ENCODE measurements at places on chromosomes 4 and X.

- DNase-seq, result no peak
These were observed 1443.5 kb upstream of the IGFBP7 start for GRCh38 chr4:58553679-58554078.

GRCh38 chrX:118615141-118615540 lies 112.3 kb upstream of the IL13RA1 start:
- DNase-seq, result no peak

DNA sequence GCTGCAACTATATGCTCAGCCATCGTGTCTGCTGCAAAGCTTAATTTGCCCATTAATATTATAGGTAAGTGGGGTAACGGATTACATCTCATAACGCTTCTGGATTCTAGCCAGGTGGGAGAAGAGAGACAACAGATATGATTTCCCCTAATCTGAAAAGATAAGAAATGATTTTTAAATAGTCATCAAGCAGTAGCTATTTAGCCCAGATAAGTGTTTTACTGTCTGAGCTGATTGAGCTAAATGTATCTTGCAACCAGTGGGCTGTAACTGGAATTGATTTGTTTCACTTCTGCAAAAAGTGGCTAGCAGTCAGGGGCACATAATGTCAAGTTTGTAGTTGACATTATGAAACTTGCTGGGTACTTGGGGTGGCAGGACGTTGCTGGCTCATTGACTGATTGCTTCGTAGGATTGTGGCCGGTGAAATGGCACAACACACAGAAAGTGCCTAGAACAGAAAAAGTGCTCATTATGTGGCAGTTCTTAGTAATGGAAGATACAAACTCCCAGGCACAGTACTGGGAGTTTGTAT lies 18.5 kb downstream of the LAP3 start:
- DNase-seq, result no peak

DNA sequence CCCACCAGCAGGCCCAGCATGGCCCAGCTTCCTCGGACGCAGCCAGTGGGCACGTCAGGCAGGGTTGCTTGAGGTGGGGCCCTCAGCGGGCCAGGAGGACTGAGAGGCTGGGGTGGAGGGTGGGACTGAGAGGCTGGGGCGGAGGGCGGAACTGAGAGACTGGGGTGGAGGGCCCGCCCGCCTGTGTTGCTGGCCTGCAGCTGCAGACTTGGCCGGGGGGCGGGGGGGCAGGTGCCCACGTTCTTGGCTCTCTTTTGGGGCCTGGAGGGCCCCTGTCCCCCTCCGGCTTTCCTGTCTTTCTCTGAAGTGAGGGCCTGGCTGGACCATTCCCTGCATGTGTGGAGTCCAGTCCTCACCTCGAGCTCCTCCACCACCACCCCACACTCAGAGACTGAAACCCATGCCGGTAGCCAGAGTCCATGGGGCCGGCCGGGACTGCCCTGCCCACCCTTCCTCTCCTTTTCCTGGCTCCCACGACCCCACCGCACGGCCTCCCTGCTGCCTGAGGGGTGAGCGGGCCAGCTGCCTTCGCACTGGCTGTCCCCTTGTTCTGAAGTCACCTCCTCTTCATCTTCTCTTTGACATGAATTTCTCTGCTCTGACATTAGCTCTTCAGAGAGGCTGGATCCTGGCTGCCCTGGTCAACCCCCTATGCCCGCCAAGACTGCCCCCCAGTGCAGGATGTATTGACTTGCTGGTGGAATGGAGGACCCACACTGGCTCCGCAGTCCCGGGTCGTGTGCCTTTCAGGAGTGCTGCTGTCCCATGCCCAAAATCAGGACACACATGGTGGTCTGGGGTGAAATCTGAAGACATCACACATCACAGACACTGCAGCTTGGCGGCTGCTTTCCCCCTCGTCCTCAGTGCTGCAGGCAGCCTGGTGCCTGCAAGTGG lies 10.1 kb upstream of the NKX1-1 start:
- no peak for DNase-seq

GRCh38 chrX:150227321-150227860 lies 135.7 kb upstream of the MAMLD1 start:
- DNase-seq, result no peak

DNA sequence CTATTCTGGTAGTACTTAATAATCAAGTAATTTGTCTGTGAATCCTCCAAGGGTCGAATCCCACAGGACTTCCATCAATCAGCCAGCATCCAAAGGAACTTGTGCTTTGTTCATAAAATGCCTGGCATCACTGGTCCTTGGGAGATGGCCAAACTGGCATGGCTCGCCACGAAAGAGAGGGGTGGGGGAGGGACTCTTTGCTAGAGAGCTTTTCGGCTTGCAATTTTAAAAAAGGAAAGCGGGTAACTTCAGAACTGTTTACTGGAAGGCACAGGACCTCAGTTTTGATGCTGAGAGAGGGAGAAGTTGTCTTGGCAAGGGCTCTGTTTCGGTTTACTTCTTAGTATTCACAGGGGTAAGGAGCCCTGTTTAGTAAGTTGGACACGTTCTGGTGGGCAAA lies 79.4 kb upstream of the FHL1 start:
- DNase-seq, result no peak

GRCh38 chr4:176360446-176360845 lies 40.7 kb downstream of the SPCS3 start:
- no peak for DNase-seq

GRCh38 chr4:183299464-183299863 lies 20.6 kb downstream of the CLDN22 start:
- DNase-seq, result no peak

DNA sequence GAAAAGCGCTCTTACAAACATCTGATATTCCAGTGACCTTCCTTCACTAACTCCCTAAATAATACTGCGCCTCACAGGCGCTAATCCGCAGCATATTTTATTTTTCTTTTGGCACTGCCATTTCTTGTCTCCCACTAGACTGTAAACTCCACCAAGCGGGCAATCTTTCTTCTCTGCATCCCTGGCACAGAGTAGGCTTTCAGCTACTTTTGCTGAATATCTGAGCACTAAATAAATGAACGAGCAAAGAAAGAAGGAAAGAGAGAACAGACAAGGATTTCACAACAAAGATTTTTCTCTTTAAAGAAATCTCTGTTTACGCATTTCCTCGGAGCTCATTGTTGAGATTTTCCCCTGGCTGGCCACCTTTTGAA lies 12.7 kb downstream of the NKX3-2 start:
- no peak for DNase-seq

DNA sequence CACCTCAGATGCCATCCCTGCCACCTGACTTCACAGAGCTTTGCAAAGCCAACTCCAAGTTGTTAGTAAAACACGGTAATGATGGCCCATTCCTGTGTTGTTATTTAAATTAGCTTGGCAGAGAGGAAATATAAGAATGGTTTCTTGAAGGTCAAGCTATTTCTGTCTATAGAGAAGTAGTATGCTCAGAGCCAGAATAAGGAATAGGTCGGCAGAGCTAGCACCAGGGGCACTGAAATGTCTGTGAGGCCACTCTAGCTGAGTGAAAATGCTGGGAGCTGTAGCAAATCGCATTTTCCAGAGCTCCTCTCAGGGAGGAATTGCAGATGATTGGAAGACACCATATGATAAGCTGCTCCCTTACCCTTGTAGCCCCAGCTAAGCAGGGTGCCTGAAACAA lies 615.4 kb upstream of the NR3C2 start:
- no peak for DNase-seq

- peak; percentile 92 for DNase-seq
These were observed 131.2 kb upstream of the PAK3 start for GRCh38 chrX:110964786-110965185.

- no peak for DNase-seq
These were observed 375.6 kb downstream of the FBXW7 start for GRCh38 chr4:152160225-152160800.

GRCh38 chrX:74371425-74372222 lies 49.7 kb upstream of the SLC16A2 start:
- no peak for DNase-seq

GRCh38 chr4:40264995-40265909 lies 68.4 kb downstream of the RHOH start:
- DNase-seq, result no peak

GRCh38 chr4:48375651-48376304 lies 34.4 kb downstream of the SLAIN2 start:
- DNase-seq, result peak; percentile 85

- DNase-seq, result no peak
These were observed 35.2 kb upstream of the CCNG2 start for GRCh38 chr4:77121736-77122240.

DNA sequence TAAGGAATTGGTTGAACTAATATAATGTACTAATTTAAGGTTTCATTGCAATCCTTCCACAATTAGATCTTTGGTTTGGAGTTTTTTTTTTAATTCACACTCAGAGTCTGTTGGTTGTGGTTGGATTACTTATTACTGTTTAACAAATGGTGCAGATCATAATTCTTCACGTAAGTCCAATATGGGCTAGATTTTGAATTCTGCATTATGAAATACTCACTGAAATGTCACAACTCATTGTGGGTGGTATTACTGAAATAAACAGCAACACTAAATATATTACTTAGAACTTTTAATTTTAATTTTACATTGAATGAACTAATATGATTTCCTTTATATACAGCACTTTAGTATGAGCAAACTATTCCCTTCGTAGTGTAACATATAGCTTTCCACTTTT lies 94.2 kb upstream of the MYOZ2 start:
- no peak for DNase-seq

DNA sequence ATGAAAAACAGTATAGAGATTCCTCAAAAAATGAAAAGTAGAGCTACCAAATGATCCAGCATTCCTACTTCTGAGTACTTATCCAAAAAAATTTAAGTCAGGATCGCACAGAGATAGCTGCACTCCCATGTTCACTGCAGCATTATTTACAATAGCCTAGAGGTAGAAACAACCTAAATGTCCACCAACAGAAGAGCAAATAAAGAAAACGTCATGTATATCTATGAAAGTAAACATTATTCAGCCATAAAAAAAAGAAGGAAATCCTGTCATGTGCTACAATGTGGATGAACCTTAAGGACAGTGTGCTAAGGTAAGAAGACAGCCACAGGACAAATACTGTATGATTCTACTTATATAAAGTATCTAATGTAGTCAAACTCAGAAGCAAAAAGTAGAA lies 12.4 kb downstream of the THOC2 start:
- DNase-seq, result no peak

- DNase-seq, result no peak
These were observed 76.6 kb downstream of the USO1 start for GRCh38 chr4:75800972-75801371.

- DNase-seq, result no peak
These were observed 167.0 kb downstream of the AASDH start for GRCh38 chr4:56220261-56220660.

- DNase-seq, result no peak
These were observed 1187.6 kb downstream of the RPA4 start for GRCh38 chrX:98071331-98071730.

DNA sequence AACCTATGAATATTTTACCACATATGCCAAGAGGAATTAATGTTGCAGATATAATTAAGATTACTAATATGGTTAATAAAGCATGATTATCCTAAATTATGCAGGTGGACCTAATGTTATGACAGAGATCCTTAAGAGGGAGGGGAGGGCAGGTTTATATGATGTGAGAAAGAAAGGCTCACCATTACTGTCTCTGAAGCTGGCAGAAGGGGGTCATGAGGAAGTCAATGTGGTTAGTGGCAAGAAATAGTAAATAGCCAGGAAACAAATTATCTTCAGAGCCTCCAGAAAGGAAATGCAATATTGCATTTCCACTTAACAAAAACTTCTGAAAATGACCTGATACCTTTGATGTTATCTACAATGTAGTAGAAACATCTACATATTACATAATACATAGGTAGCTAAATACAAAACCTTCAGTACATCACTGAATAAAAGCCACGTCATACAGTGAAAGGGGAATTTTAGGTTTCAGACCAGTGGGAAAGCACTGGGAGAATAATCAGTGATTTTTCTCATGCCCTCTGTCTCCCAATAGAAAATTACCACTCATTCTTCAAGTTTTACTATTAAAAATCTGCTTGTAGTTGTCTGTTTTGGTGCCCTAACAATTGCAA lies 609.2 kb downstream of the SPOCK3 start:
- DNase-seq, result no peak

DNA sequence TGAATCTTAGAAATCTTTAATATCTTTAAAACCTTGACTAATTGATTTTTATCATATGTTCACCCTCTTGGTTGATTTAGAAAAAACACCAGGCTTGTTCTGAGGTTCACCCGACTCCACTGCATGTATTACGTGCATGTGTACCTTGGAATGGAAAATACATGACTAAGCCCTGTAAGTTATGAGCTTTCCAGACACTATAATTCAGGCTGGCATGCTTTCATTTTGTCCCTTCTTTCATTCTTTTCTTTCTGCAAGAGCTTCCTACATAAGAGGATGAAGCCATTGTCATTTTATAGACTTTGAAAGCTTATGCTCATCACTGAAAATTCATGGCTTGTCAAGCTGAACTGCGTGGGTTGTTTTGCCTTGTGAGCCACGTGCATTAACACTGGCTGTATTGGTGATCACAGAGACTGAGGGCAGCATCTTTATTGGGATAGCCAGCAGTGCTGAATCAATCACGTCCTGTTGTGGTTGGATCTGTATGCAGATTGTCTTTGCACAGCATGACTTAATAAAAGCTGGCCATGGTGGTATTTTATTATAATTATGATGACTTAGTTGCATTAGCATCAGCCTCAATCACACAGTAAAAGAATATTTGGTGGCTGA lies 141.9 kb downstream of the SLIT2 start:
- peak; percentile 24 for DNase-seq

DNA sequence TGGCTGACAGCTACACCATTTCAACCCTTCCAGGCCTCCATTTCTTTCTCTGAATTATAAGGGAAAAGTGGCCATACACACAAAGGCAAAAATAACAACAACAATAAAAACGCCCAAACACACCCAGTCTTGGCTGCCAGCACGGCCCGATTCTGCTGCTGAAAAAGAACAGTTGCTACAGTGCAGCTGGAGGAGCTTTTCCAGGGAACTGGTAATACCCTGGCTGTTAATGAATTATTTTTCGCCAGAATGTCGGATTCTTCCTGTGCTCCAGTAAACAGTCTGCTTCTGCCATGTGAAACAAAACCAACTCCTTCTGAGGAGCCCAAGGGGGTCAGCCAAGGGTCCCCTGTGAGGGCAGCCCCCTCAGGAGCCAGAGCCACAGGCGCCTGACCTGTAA lies 6.6 kb downstream of the RAI2 start:
- no peak for DNase-seq

GRCh38 chrX:9907645-9908387 lies 59.3 kb upstream of the CLDN34 start:
- no peak for DNase-seq

GRCh38 chr4:81960961-81961360 lies 412.8 kb downstream of the HNRNPD start:
- DNase-seq, result no peak

GRCh38 chrX:89034679-89035078 lies 287.7 kb downstream of the CPXCR1 start:
- DNase-seq, result no peak

DNA sequence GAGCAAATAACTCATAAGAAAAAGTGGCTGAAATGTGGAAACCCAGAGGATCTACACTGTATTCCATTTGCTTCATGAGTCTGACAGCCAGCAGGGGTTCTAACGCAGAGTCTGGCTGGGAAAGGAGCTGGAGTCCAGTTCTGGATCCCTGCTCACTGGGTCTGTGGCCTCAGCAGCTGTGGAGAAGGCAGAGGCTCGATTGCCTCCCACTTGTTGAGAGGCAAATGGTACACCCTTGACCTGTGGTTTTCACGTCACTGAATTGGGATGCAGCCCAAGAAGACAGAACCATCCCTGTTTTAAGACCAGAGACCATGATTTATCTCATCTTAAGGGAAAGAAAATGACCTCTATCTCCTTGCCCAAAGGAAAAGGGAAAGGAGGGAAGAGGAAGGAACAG lies 147.0 kb upstream of the NOCT start:
- peak; percentile 17 for DNase-seq

GRCh38 chr4:10015140-10015753 lies 6.0 kb downstream of the SLC2A9 start:
- DNase-seq, result peak; percentile 77

GRCh38 chr4:152021788-152022438 lies 261.1 kb upstream of the GATB start:
- no peak for DNase-seq

All from NCI-H1092 treated with DMSO at 0.1 percent for 48 hours (cell line).